ENCODE measurements at places on chromosomes 2 and 18. TPM values are rescaled to one million over a fixed set of nuclear protein-coding genes. Genes with fewer than 3 reads are reported as not detected.

The ASXL3 gene
- polyA plus RNA-seq, result not detected

The ASAP2 gene
- 41.4 TPM for polyA plus RNA-seq

The HES6 gene
- polyA plus RNA-seq, result 4.4 TPM

The RIT2 gene
- 0.06 TPM for polyA plus RNA-seq

The WDR43 gene
- 48.5 TPM for polyA plus RNA-seq

The BCL11A gene
- 2.4 TPM for polyA plus RNA-seq

The SRD5A2 gene
- not detected for polyA plus RNA-seq

The GPR155 gene
- 3.5 TPM for polyA plus RNA-seq

The TM4SF20 gene
- 0.03 TPM for polyA plus RNA-seq

The PNO1 gene
- polyA plus RNA-seq, result 20.6 TPM

The IL36A gene
- polyA plus RNA-seq, result not detected

The CYP27C1 gene
- polyA plus RNA-seq, result not detected

The SFXN5 gene
- 11.0 TPM for polyA plus RNA-seq

The ABCB11 gene
- polyA plus RNA-seq, result not detected

DNA sequence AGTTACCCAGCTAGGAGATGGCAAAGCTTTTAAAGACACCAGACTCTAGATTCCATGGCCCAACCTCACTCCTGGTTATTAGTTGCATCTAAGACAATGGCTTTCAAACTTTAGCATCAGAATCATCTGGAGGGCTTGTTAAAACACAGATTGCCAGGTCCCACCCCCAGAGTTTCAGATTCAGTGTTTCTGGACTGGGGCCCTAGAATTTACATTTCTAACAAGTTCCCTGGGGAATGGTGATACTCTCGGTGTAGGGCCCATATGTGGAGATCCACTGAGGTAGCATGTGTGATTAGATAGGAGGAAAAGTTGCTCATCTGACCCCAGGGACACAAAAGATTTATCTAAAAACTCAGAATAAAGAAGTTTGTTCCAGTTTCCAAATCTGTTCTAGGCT lies 14.5 kb upstream of the TTR start:
- no peak for DNase-seq
- H3K4me1 ChIP-seq, result no peaks in the 10 kb centered on the region
- no peaks in the 10 kb centered on the region for H3K36me3 ChIP-seq
- H3K27ac ChIP-seq, result no peak overlapping the region
- H3K4me3 ChIP-seq, result no peak overlapping the region
- no peaks in the 10 kb centered on the region for H3K27me3 ChIP-seq

- H3K36me3 ChIP-seq, result no peaks in the 10 kb centered on the region
- H3K4me3 ChIP-seq, result no peak overlapping the region
- no peak overlapping the region for H3K27ac ChIP-seq
- no peaks in the 10 kb centered on the region for H3K4me1 ChIP-seq
These were observed 32.1 kb upstream of the MAPK4 start for GRCh38 chr18:50527636-50528307.

DNA sequence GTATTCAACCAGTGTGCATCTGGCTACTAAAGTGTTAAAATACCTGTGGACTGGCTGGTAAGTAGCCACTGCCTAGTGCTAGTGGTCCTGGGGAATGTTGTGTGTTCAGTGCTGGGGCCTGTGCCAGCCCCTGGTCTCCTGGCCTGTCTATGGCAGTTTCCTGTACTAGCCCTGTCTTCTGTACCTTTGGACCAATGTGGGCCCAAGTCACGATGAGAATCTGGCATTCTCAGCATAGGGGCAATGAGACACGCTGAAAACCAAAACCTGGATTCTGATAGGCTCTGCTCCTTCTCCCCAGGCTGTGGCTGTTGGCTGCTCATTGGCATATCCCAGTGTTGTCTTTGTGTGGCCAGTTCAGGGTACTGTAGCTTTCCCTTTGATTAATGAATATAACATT lies 170.4 kb downstream of the PTPRM start:
- peaks cover 3% of the 10 kb centered on the region for H3K4me1 ChIP-seq
- H3K36me3 ChIP-seq, result no peaks in the 10 kb centered on the region
- no peaks in the 10 kb centered on the region for H3K27me3 ChIP-seq
- no peak overlapping the region for H3K27ac ChIP-seq

- H3K27me3 ChIP-seq, result no peaks in the 10 kb centered on the region
- no peak for DNase-seq
- no peaks in the 10 kb centered on the region for H3K36me3 ChIP-seq
- peak overlapping the region; percentile 30 for H3K27ac ChIP-seq
- no peak overlapping the region for H3K4me3 ChIP-seq
- H3K4me1 ChIP-seq, result peaks cover 16% of the 10 kb centered on the region
These were observed 371.3 kb upstream of the TNP1 start for GRCh38 chr2:217231212-217231611.

- H3K4me1 ChIP-seq, result peaks cover 68% of the 10 kb centered on the region
- peaks cover 18% of the 10 kb centered on the region for H3K27me3 ChIP-seq
- H3K27ac ChIP-seq, result no peak overlapping the region
- H3K36me3 ChIP-seq, result no peaks in the 10 kb centered on the region
- H3K4me3 ChIP-seq, result no peak overlapping the region
These were observed 8.6 kb upstream of the CRYBA2 start for GRCh38 chr2:219001577-219002394.

GRCh38 chr2:50098242-50098641 lies 933.7 kb downstream of the NRXN1 start:
- no peak overlapping the region for H3K4me3 ChIP-seq
- no peaks in the 10 kb centered on the region for H3K27me3 ChIP-seq
- no peaks in the 10 kb centered on the region for H3K4me1 ChIP-seq
- H3K36me3 ChIP-seq, result no peaks in the 10 kb centered on the region
- no peak overlapping the region for H3K27ac ChIP-seq

- no peaks in the 10 kb centered on the region for H3K27me3 ChIP-seq
- H3K4me1 ChIP-seq, result no peaks in the 10 kb centered on the region
- H3K4me3 ChIP-seq, result no peak overlapping the region
- DNase-seq, result no peak
These were observed 77.5 kb upstream of the LRATD1 start for GRCh38 chr2:14554849-14555545.

DNA sequence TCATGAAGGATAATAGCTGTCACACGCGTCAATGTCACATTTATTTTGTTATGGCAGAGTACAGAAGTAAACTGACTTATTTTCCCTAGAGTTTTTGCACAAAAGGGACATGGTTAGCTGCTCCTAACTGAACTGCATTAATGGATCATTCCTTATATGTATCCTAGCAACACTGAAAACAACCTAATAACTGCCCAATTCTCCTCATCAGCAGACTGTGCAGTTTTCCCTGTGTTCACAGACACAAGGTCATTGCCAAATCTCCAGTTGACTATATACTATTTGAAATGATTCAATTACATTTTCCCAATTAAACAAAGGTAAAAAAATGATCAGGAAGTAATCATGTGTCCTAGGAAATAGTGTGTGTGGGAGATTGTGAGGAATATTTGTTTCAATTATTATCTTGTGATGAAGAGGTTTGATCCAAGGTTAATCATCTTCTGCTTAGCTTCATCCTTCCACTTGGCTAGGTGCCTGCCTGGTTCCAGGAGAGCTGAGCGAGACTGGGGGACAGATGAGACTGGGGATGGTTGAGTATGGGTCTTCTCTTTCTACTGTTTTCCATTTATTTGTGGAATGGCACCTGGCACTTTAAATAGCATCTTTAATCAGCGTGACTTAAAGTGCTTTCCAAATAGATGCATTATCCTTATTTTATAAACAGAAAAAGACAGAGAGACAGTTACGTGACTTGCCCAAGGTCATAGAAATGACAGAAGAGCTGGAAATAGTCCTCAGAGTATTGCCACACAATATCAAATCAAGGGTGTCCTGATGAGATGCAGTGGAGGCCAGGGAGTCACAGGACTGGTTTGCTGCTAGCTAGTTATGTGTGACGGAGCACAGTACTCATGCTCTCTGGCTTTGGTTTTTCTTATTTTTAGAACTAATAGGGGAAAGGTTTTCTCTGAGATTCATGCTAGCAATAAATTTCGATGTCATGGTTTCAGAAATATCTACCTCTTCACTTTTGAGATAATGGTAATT lies 335.6 kb downstream of the PIK3C3 start:
- no peaks in the 10 kb centered on the region for H3K36me3 ChIP-seq
- DNase-seq, result no peak
- no peak overlapping the region for H3K27ac ChIP-seq
- no peaks in the 10 kb centered on the region for H3K4me1 ChIP-seq

DNA sequence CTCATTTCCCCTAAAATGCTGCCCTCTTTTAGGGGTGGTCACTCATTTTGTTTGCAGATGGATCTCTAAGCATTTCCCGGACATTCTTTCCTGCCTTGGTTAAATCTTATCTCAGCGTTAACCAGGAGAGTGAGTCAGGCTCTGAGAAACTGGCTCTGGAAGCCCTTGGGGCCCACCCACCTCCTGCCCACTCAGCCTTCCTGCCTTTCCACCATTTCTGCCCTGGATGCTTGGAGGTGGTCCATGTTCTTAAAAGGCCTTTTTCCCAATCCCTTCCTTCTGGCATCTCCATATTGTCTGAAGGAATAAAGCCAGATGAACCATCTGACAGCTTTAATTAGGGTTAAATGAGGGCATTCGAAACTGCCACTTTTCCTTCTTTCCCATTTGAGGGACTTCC lies 9.5 kb downstream of the HK2 start:
- H3K4me1 ChIP-seq, result peaks cover 52% of the 10 kb centered on the region
- no peaks in the 10 kb centered on the region for H3K36me3 ChIP-seq
- DNase-seq, result no peak
- H3K4me3 ChIP-seq, result no peak overlapping the region
- no peaks in the 10 kb centered on the region for H3K27me3 ChIP-seq
- H3K27ac ChIP-seq, result peak overlapping the region; percentile 87

GRCh38 chr18:78768221-78768620 lies 211.4 kb upstream of the SALL3 start:
- no peak for DNase-seq
- no peaks in the 10 kb centered on the region for H3K36me3 ChIP-seq
- peaks cover 51% of the 10 kb centered on the region for H3K27me3 ChIP-seq
- no peak overlapping the region for H3K4me3 ChIP-seq
- no peak overlapping the region for H3K27ac ChIP-seq

GRCh38 chr18:5311301-5311989 lies 15.9 kb upstream of the ZBTB14 start:
- DNase-seq, result no peak
- H3K36me3 ChIP-seq, result no peaks in the 10 kb centered on the region
- H3K27ac ChIP-seq, result no peak overlapping the region
- H3K4me1 ChIP-seq, result no peaks in the 10 kb centered on the region

DNA sequence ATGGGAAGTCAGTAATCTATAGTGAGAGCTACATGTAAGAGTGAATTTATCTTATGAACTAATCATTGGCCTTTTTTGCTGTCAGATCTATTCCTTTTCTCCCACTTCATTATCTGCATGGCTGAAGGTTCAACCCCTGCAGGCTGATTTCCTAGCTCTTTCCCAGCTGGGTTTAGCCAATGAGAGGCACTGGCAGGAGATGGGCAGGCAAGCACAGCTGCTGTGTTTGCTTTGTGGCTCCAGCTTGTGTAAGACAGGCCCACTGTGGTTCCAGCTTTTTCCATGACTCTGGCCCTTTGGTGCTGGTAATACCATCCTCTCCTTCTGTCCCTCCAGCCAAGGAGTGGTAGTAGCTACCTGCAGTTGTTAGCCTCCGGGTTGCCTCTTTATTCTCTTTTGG lies 248.8 kb downstream of the PLCL1 start:
- DNase-seq, result no peak
- H3K36me3 ChIP-seq, result no peaks in the 10 kb centered on the region
- no peaks in the 10 kb centered on the region for H3K27me3 ChIP-seq
- H3K4me3 ChIP-seq, result no peak overlapping the region

GRCh38 chr2:767440-767839 lies 90.2 kb upstream of the TMEM18 start:
- H3K36me3 ChIP-seq, result no peaks in the 10 kb centered on the region
- H3K4me3 ChIP-seq, result no peak overlapping the region
- no peaks in the 10 kb centered on the region for H3K27me3 ChIP-seq

GRCh38 chr2:138700716-138701115 lies 79.5 kb downstream of the NXPH2 start:
- no peaks in the 10 kb centered on the region for H3K27me3 ChIP-seq
- DNase-seq, result no peak
- H3K4me3 ChIP-seq, result no peak overlapping the region
- H3K36me3 ChIP-seq, result no peaks in the 10 kb centered on the region

GRCh38 chr18:13597068-13597467 lies 129.3 kb downstream of the FAM210A start:
- H3K36me3 ChIP-seq, result no peaks in the 10 kb centered on the region
- H3K4me1 ChIP-seq, result peaks cover 3% of the 10 kb centered on the region
- no peak overlapping the region for H3K27ac ChIP-seq
- H3K4me3 ChIP-seq, result no peak overlapping the region

DNA sequence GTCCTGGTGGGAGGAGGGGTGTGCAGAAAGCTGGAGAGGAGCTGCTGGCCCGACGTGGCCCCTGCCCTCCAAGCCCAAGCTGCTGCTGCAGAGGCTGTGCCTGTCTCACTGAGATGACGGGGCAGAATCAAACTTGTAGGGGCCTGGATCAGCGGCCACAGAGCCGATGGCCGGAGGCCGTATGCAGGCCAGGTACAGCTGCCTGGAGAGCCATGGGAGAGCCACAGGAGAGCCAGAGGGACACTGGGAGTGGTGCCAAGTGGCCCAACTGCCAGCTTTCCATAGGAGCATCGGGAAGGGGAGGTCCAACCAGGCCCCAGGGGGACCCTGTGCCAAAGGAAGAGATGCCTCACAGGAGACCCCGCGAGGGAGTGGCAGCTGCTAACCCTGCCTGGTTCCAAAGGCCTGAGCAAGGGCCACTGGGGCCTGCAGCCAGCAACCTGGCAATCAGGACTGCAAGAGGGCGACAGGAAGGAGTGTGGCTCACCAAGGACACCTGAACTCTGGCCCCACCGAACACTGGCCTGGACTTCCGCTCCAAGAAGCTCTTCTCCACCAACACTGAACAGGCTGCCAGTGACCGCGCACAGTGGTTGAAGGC lies 70.7 kb downstream of the HDAC4 start:
- H3K4me3 ChIP-seq, result no peak overlapping the region
- peak overlapping the region; percentile 90 for H3K27ac ChIP-seq
- no peaks in the 10 kb centered on the region for H3K36me3 ChIP-seq
- DNase-seq, result peak; percentile 61

DNA sequence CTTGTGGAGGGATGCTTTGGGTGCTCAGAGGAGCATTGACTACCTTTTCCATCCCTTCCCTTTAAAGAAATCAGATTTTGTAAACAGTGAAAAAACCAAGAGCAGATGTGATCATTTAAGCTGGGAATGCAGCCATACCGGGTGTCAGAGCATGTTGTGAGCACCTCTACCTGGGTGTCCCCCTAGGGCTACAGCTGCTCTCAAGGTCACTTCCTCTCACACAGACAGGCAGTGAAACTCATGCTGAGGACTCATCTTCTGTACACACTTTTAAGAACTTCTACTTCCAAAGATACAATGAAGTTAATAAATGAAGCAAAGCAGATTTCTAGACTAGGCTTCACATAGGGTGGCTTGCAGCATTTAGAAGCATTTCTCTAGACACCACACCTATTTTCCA lies 48.4 kb upstream of the FRZB start:
- H3K4me1 ChIP-seq, result peaks cover 35% of the 10 kb centered on the region
- no peak overlapping the region for H3K4me3 ChIP-seq
- no peaks in the 10 kb centered on the region for H3K27me3 ChIP-seq
- H3K36me3 ChIP-seq, result peaks cover 46% of the 10 kb centered on the region

GRCh38 chr2:64336171-64336570 lies 117.8 kb upstream of the LGALSL start:
- no peaks in the 10 kb centered on the region for H3K36me3 ChIP-seq
- no peaks in the 10 kb centered on the region for H3K27me3 ChIP-seq
- no peak overlapping the region for H3K27ac ChIP-seq

GRCh38 chr2:46591562-46591961 lies 112.2 kb downstream of the TMEM247 start:
- H3K36me3 ChIP-seq, result peaks cover 37% of the 10 kb centered on the region
- H3K27me3 ChIP-seq, result no peaks in the 10 kb centered on the region
- DNase-seq, result no peak

GRCh38 chr2:56654936-56655335 lies 471.1 kb downstream of the CCDC85A start:
- no peak overlapping the region for H3K27ac ChIP-seq
- no peak for DNase-seq
- peaks cover 42% of the 10 kb centered on the region for H3K36me3 ChIP-seq
- H3K4me1 ChIP-seq, result no peaks in the 10 kb centered on the region
- no peak overlapping the region for H3K4me3 ChIP-seq
- H3K27me3 ChIP-seq, result no peaks in the 10 kb centered on the region
